ENCODE measurements at places on chromosomes 4 and X. TPM values are rescaled to one million over a fixed set of nuclear protein-coding genes. Genes with fewer than 3 reads are reported as not detected.

DNA sequence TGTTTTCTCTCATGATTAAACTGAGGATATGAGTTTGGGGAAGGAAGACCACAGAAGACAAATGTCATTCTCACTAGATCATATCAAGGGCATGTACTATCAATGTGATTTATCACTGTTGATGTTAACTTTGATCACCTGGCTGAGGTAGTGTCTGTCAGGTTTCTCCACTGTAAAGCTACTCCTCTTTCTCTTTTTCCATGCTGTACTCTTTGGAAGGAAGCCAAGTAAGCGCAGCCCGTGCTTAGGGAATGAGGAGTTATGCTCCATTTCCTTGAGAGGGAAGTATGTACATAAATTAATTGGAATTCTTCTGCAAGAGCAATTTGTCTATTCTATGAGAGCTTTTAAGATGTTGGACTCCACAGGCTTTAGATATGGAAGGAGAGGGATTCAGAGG lies 4.0 kb upstream of the KANTR start:
- DNase-seq, result no peak

GRCh38 chrX:64190136-64190740 lies 15.3 kb downstream of the AMER1 start:
- DNase-seq, result no peak

GRCh38 chrX:107574711-107575110 lies 53.6 kb upstream of the PRPS1 start:
- DNase-seq, result no peak

- DNase-seq, result no peak
Measured at GRCh38 chrX:30931920-30932319, 42.9 kb upstream of the TAB3 start.

The PRKG2 gene
- 0.96 TPM for polyA plus RNA-seq

The HSFX2 gene
- 0.10 TPM for polyA plus RNA-seq
